ENCODE measurements at places on chromosomes 7 and 10.

DNA sequence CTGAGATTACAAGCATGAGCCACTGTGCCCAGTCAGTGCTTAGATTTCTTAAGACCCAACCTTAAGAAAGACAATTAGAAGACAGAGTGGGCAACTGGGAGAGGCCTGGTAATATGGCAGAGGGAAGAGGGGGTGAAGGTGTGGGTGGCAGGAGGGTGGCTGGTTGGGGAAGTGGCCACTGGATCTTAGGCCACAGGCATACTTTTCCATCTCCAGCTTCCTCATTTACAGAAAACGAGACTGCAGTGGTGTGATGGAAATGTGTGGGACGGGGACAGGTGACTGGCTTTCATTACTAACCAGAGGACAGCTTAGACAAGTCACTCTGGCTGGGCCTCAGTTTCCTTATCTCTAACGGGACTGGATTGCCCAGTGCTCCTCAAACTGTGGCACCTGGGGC is 1.0 kb upstream of the FFAR4 start:
- no peak for DNase-seq

DNA sequence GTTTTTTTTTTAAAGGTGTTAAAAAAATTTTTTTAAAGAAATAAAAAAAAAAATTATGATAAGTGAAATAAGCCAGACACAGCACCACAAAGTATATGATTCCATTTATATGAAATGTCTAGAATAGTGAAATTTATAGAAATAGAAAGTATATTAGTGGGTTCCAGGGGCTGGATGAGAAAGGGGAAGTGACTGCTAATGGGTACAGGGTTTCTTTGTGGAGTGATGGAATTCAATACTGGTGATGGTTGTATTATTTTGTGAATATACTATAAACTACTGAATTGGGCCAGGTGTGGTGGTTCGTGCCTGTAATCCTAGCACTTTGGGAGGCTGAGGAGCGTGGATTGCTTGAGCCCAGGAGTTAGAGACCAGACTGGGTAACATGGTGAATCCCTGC is 82.2 kb downstream of the KBTBD2 start:
- DNase-seq, result no peak

DNA sequence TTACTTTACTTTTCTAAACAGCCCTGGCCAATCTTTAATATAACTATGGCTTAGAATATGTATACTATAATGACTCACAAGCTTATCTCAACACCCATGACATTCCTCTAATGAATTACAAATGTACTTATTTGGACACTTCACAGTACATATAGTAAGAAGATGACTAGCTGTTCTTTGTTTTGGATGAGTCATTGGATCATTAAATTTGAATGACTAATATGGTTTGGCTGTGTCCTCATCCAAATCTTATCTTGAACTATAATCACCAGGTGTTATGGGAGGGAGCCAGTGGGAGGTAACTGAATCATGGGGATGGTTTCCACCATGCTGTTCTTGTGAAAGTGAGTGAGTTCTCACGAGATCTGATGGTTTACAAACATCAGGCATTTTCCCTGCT is 807.5 kb upstream of the SORCS1 start:
- DNase-seq, result no peak

DNA sequence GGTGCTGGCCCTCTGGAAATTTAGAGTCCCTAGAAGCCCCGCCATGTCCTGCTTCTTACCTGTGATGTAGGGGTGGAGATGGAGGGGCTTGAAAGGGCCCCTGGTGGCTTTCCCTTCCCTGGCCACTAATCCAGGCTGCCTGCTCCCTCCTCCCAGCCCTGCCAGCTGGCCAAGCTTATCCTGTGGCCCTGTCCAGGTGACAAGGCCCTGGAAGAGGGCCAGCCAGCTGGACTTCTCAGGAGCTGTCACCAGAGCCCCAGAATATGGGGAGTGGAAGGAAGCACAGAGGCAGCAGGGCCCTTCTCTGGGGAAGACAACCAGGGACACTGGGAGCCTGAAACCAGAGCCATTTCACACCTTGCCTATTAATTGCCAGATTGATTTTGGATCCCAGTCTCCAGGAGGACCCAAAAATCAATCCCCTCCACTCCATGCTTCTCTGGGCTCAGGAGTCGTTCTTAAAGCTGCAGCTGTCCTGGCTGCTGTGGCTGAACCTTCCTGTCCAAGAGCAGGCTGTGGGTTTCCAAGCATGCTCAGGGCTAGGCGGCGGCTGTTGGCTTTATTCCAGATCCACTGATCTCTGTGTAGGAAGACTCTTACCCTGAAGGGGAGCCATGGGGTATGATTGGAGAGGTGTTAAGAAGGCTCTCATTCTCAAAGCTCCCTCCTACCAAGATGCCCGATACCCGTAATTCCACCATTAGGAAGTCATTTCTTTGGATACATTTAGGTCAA is 52.6 kb upstream of the PCBD1 start:
- DNase-seq, result no peak

DNA sequence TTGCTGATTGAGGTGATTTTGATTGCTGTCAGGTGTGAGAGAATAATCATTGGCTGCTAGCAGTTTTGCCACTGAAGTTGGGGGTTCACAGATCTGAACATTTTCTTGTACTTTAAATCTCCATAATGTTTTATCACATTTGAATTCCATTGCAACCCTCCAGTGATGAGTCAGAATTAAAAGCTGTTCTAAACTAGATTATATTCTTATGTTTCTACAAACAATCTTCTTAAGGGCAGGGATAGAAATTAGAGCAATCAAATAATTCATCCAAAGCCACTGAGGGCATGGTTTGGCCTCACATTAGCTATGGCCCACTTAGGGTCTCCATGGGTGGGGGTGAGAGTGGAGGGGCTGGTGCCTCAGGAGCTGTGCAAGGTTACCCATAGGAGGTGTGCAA is 53.0 kb upstream of the RPA3 start:
- no peak for DNase-seq

- no peak for DNase-seq
These were observed 10.3 kb upstream of the CPA1 start for GRCh38 chr7:130369831-130370550.

DNA sequence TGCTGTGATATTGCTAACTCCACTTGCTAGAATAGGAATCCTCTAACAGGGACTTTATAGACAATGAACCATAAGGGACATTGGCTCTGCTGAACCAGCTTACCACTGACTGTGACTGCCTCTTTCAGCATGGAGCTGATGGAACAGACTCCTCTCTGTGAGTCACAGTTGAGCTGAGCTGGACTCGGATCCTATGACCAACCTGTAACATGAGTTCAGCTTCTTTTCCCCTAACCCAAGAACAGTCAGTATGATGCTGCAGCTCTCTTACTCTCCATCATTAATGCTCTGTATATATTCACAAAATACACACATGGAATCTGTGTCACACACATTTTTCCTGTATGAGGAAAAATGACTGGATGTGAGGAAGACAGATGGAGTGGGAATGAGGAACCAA is 177.9 kb upstream of the BET1 start:
- DNase-seq, result no peak

DNA sequence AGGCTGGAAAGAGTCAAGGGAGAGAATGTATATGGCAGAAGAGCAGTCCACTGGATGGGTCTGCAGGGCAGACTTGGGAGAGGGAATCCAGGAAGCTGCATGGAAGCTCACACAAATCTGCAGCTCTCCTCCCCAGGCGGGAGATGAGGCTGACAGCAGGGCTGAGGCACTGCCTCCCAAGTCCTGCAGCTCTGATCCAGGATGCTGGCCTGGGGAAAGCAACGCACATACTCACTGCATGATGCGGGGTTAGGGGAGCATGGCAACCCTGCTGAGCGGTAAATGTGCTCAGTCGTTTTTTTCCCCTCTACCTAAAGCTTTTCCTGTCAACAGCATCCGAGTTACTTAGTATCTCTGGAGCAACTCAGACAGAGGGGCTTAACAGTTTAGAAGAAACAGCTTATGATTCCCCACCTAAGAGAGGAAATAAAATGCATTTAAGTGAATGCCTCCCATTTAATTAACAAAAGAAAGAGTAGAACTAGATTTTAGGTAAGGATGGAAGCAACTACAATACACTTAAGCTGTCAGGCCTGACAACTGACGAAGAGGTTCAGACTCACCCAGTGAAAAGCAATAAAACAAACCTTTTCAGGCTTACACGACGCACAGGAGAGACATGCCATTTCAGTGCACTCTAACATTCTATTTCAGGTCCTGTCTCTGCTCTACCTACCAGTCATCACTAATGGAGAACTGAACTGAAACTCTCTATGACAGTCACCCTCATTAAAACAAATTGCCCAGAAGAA is 37.0 kb downstream of the CHCHD3 start:
- DNase-seq, result no peak

DNA sequence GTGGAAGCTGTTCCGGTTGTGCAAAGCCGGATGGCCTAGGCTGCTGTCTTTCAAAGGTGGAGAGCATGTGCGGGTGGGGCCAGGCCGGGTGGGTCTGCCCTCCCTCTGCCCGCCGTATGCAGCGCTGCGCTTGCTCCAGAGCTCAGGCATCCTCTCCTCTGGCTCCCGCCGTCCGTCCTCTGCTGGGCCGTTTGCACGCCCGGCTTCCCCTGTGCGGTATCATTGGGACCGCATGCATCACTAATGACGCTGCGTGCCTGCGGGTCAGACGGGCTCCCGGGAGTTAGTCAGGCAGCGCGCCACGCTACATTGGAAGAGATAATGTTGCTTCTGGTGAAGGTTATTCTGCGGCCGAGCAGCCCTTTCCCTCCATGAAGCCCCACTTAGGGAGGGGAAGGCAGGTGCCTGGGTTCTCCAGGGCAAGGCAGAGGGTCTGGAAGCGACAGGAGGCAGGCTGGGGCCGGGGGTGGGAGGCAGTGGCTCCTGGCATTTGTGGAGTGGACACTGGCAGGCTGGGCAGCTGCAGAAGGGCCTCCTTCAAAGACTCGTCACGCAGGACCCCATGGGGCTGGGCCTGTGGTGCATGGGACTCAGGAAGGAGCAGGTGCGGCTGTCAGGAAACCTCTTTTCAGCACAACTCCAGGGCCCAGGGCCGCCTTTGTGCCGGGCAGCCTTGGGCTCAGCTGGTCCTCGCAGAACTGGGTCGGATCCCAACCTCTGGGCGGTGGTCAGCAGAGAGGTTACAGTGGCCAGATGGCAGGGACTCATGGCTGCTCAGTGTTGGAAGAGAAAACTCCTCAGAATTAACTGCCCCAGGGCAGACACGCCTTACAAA is 318.5 kb downstream of the WDR37 start:
- DNase-seq, result no peak

DNA sequence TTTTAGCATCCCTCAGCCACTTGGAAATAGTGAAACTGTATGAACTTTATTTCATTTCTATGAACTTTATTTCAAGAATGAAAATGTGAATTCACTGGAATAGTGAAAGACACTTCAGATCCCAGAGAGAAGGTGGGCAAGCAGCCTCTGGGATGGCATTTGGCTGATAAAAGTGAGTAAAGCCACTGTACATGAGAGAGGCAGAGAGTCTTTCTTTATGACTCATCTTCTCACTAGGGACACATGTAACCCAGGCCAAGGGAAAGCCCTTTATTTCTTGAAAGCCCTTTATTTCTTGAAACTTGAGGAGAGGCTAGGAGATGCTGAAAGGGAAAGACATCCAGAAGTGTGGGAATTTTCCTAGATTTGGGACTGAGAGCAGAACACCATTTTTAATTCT is 148.9 kb upstream of the SMIM30 start:
- DNase-seq, result no peak

All from stimulated activated CD4-positive, alpha-beta T cell treated with anti-CD3 and anti-CD28 coated beads, Interleukin-2, amount 100 ng/mL, for 24 hours (primary cell).